ENCODE measurements at places on chromosomes 5 and 9.

GRCh38 chr9:16450578-16450977 lies 419.9 kb downstream of the BNC2 start:
- DNase-seq, result no peak

DNA sequence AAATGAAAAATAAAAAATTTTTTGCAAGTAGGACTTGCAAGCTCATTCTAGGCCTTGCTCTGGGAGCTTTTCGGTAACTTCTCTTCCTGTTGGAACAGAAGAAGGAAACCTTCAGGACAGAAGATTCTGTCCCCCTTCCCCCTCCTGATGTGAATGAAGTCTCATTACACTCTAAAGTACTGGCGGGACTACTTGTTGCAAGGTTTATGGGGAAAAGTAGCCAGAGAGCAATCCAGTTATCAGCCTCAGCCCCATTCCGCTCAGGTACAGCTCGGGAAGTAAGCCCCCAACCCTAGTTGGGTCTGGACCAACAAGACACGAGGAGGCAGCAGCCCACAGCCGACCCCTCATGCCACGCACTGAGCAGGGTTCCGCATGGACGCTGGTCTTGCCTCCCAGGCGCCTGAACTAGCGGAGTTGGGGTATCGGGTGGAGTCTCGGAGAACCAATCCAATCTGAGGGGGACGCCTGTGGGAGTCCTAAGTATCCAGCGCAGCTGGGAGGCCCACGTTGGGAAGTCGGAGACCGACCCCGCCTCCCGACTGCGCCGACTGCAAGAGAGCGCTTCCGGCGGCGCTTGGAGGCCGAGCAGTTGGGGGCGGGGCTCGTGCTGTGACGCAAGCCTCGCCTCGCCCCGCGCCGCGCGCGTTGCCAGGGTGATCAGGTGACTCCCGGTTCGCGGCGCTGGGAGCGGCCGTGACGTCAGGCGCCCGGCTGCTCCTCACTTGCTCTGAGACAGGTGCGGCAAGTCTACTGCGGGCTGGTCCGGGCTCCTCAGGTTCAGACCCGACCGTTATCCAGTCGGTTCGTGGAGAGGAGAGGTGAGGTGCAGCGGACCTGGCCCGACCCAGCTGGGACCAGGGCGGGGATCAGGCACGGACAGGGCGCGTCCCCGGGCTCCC lies at the start of gene CYSTM1:
Gene CYSTM1 (plus strand): TSS at position 724 of the 902 bp plus-strand sequence. CDS start 19,278 bp downstream, outside the sequence.
- DNase-seq, result peak; percentile 90

DNA sequence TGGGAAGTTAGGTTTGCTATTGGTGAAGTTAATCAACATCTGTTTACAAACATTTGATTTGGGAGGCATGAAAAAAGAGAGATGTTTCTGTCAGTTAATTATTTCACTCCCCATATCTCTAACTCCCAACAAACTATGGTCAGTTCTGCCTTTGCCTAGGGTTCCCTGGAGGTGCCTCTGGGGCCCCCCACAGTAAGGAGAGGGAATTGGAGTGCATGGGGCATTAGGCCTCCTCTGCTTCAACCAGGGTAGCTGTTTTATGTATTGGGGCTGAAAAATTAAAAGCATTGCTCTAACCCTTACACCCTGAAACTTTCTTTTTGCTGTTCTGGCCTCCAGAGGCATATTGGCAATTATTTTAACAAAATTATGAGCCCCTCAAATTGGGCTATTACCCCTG lies 32.3 kb downstream of the RUSC2 start:
- no peak for DNase-seq

- DNase-seq, result no peak
Measured at GRCh38 chr9:76216161-76216649, 178.0 kb downstream of the RFK start.

DNA sequence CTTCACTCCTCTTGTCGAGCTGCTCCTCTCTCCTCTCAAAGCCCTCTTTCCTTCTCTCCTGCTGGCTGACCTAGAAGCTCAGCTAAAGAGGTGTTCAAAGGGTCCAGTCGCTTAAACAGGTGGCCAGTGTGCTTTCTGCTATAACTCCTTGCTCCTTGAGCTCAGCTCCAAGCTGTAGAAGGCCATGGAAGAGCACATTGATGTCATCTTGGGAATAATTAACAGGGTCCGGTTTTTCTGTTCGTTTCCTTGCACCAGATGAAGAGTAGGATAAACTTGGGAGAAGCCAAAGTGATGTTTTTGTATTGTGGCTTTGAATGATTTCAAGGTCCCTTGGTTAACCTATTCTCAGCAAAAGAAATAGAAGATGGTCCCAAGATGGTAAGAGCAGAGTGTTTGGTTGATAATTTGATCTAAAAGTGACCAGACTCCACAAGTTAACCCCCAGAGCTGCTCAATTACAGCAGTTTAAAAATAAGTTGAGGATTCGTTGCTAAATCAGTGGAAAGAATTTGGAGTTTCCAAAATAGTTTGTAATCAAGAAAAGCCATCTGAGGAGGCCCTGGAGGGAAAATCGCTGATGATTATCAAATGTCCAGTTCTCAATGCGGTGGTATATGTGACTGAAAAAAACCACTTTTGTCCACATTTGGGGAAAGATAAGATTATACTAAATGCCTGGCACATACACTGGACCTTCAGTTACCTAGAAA lies 148.1 kb downstream of the DOCK8 start:
- no peak for DNase-seq

DNA sequence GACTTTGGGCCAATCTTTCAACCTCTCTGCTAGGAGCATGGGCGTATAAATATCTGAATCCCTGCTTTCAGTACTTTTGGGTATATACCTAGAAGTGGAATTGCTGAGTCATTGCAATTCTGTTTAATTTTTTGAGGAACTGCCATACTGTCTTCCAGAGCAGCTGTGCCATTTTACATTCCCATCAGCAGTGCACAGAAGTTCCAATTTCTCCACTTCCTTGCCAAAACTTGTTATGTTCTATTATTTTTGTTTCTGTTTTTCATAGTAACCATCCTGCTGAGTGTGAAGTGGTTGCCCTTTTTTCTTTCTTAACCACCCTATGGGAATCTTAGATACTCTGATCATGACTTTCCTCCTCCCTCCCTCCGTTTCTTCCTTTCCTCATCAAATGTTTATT lies 11.1 kb upstream of the CCIN start:
- DNase-seq, result no peak

DNA sequence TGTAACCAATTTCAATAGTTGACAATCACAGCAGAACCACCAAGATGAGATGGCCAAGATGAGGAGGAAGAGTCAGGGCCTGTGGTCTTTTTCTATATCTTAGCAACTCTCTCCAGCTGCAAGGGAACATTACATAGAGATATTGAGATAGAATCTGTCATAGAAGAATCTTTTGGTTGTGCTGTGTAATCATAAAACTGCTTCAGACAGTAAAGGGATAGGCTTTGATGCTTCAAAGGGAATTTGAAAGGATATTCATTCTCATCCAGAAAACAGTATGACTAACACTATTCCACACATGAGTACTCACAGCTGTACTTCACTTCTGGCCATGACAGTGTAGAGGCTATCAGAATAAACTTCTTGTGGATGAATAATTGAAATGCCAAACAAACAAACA lies 145.9 kb downstream of the YIPF5 start:
- DNase-seq, result no peak

GRCh38 chr5:84438456-84438855 lies 53.8 kb upstream of the EDIL3 start:
- no peak for DNase-seq

DNA sequence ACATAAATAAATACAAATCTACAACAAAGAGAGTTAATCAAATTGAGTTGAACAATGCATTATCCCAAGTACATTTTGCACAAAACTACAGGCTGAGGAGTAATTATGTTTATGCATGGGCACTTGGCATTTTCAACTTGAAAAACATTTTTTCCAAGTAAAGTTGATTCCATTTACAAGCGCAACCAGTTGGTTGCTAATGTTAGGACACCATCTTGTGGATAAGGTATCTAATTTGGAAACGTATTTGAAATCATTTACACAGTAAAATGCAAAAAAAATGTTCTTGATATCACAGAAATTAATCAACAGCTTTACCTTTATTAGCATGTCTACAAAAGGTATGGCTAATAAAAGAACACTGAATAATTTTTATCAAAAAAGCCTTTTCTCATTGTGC lies 18.8 kb downstream of the FTMT start:
- DNase-seq, result no peak

DNA sequence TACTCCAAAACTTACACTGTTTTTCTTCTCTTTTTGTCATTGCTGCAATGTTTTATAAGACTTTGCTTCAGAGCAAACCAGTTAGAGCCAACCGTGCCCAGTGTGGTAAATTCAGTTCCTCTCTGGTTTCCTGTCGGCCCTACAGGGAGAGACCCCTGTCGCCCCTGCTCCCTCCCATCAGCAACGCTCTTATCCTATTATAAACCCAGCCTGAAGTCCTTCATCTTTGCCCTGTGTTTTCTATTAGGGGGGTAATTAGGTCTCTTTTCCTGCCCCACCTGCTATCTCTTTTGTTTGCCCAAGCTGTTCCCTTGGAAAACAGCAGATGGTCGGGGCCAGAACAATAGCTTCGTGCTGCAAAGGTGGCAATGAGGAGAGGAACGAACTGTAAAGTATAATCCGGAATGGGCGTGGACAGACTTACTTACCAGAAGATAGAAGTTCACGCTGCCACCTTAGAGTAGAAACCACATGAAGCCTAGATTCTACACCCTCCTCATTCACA lies 21.4 kb upstream of the OTULINL start:
- DNase-seq, result no peak

DNA sequence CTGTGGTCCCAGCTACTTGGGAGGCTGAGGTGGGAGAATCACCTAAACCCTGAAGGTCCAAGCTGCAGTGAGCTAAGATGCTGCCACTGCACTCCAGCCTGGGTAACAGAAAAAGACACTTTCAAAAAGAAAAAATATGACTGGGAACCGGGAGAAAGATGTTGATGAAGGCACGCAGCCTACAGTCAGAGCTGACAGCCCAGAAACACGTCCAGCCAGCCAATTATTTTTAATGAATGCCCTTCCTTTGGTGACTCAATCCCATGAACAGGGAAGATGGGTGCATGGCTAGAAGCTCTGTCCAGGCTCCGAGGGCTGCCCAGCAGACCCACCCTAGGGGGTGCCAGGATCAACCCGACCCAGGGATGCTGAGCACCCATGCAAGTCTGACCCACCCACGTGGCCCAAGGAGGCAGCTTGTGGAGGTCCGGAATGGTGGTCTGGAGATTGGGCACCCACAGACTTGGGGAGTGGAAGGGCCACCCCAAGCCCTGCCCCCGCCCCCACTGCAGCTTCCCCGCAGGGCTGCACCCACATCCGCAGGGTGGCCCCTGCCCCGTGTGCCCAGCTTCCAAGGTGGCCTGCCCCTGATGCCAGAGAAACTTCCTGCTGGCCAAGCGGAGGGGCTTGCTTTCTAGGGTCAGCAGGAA lies 51.0 kb downstream of the ADAMTS2 start:
- DNase-seq, result no peak

DNA sequence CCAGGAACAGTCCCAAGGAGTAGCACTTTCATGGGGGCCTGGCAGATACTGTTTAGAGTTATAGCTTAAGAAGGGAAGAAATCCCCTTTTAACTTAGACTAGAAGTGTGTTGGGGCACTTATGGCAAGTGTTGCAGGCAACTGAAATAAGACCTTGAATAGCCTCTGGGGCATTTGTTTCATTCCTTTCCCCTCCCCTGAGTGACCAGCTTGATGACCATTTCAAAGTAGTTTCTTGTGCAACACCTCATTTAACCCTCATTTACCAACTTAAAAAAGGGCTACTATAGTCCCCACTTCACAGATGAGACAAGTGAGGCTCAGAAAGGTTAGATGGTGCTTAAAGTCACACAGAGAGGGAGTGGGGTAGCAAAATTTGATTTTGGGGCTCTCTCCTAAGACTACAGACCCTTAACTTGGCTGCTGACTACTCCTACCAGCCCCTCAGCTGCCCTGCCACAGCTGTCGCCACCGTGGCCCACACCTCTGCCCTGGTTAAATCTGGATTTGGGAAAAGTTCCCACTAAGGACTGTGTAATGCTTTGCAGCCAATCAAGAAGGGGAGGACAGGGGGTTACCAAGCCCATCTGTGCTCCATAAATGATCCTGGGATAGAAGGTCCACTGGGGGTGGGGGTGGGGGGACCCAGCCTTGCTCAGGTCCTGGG lies 5.5 kb downstream of the PDLIM4 start:
- no peak for DNase-seq

DNA sequence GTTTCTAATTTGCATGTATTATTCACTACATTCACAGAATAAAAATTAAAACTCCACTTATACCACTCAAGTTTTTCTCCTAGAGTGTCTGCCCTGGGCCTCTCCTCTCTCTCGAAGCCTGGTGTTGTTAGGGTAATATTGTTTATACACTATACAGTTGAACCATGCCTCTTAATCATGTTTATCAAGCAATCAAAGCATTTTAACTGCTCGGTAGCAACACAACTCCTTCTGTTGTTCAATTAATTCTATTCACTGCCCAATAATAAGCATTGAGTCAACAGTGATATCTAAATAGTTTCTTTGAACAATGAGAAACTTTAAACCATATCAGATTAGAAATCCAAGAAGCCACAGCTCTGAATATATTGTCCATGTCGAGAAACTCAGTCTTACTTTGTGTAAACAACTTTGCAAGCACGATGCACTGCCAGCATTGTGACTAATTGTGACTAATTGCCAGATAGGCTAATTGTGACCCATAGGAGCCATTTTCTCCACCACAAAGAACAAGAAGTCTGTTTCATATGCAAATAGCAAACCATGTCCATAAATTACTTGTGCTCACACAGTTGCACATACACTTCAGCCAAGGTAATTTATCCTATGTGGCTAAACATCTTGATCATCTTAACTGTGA lies at the start of gene DNAH5:
Gene DNAH5 (minus strand): TSS at position 129 of the 640 bp plus-strand sequence. CDS start 250 bp downstream, outside the sequence.
- no peak for DNase-seq

DNA sequence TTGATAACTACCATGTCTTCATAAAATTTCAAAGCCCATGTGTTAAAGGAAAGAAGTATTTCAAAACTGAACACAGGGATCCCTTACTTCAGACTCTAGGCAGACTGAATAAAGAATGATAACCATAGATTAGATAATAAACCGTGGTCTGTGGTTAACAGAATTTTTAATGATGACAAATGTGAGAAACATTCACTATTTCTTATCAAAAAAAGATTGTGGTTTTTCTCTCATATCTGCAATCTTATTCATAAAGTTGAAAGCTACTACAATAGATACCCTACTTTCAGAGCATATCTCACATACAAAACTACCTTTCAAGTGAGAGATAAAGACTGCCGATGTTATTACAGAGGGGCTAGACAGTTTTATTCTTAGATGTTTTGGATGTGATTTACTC lies 816.8 kb upstream of the DMAC1 start:
- no peak for DNase-seq

DNA sequence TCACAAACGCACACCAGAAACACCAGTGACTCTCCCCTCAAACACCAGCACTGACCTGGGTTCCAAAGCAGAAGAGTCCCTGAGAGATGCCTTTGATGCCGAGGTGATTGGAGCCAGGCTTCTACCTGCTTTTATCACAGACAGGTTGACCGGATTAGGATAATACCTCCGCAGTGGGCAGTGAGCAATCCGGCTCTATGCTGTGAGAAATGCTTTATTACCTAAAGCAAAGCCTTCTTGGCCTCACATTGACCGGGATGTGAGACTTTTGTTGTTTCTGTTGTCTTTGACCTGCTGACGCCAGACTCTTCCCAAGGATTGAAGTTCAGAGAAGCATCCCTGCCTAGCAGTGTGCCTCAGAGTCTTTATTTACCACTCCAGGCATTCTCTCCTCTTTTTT lies 320.3 kb upstream of the CLINT1 start:
- DNase-seq, result no peak

GRCh38 chr9:121353241-121354061 lies 16.6 kb downstream of the STOM start:
- DNase-seq, result no peak

All from GM12891 (cell line).